Activated naive CD4-positive, alpha-beta T cell treated with anti-CD3 and anti-CD28 coated beads for 36 hours (primary cell): ENCODE measurements at places on chromosomes 1 and 21. TPM values are rescaled to one million over a fixed set of nuclear protein-coding genes. Genes with fewer than 3 reads are reported as not detected.

DNA sequence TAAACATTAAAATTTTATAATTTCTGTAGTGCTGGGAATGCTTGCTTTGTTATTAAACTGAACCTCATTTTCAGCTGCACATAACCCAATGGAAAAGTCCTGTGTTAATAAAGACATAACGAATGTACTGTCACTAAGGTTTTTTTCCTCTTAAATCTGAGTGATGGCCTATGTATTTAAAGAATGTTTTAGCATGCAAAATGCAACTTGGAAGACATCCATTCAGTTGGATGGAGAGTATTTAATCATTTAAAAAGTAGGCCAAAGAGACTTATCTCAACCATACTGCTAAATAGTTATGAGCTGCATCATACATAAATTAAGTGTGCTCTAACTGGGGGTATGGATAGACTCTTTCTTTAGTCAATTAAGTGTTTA lies 48.5 kb downstream of the RWDD3 start:
- no peak for DNase-seq

Gene ARTN
- total RNA-seq, result not detected

DNA sequence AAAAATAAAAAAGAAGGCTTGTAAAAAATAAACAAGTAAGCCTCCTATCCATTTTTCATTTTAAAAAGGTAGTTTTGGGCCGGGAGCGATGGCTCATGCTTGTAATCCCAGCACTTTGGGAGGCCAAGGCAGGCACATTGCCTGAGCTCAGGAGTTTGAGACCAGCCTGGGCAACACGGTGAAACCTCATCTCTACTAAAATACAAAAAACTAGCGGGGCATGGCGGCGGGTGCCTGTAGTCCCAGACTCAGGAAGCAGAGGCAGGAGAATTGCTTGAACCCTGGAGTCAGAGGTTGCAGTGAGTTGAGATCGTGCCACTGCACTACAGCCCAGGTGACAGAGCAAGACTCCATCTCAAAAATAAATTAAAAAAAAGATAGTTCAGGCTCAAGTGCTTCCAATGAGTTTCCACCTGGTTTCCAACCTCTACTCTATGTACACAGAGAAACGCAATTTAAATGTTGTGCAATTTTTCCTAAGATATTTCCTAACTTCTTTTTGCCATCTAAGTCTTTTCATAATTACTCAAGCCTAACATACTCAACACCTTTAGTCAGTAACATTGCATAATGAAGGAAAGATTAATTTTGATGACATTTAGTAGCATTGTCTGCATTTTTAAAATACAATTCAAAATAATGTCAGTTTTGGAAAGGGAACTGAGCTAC lies 106.3 kb downstream of the KCNT2 start:
- no peak for DNase-seq

DNA sequence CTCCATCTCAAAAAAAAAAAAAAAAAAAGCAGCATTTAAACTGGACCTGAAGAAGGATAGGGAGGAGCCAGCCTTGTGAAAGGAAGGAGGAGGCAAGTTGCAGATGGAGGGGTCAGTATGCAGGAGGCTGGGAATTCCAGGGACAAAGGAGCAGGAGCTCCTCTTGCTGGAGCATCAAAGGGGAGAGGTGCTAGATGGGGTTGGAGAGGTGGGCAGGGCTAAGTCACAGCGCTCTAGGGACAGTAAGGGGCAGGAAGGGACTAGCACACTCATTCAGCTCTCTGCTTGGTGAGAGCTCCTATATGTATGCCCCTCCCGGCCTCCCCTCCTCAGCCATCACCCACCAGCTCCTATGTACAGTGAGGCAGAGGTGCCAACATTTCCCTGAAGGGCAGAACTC lies 26.8 kb downstream of the MAP7D1 start:
- no peak for DNase-seq

Gene FMOD
- total RNA-seq, result 5.8 TPM

GRCh38 chr1:218702775-218703174 lies 357.6 kb downstream of the TGFB2 start:
- DNase-seq, result no peak

Gene CFAP141
- total RNA-seq, result not detected

DNA sequence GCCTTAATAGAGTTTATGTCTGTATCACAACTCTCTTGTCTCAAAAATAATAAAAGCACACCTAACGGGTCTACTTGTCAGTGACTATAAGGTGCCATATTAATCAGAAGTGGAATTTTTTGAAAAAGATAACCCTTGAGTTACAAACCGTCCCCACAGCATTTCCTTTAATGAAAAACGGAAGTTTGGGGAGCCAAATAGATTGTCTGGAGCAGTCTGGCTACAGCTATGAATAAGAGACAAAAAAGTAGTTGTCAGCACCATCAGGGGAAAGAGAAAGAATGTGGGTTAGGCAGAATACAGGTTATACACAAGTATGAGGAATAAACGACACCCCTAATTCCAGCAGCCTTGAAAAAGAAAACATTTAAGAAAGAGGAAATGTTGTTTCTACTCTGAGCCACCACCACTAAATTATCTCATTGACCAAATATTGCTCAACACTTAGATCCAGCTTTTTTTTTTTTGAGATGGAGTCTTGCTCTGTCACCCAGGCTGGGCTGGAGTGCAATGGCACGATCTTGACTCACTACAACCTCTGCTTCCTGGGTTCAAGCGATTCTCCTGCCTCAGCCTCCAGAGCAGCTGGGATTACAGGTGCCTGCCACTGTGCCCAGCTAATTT lies 29.4 kb upstream of the USP24 start:
- no peak for DNase-seq

Gene GJA8
- not detected for total RNA-seq

GRCh38 chr1:243496806-243497205 lies 241.0 kb downstream of the SDCCAG8 start:
- DNase-seq, result no peak

GRCh38 chr1:38989979-38990378 lies 1.1 kb upstream of the AKIRIN1 start:
- DNase-seq, result no peak

DNA sequence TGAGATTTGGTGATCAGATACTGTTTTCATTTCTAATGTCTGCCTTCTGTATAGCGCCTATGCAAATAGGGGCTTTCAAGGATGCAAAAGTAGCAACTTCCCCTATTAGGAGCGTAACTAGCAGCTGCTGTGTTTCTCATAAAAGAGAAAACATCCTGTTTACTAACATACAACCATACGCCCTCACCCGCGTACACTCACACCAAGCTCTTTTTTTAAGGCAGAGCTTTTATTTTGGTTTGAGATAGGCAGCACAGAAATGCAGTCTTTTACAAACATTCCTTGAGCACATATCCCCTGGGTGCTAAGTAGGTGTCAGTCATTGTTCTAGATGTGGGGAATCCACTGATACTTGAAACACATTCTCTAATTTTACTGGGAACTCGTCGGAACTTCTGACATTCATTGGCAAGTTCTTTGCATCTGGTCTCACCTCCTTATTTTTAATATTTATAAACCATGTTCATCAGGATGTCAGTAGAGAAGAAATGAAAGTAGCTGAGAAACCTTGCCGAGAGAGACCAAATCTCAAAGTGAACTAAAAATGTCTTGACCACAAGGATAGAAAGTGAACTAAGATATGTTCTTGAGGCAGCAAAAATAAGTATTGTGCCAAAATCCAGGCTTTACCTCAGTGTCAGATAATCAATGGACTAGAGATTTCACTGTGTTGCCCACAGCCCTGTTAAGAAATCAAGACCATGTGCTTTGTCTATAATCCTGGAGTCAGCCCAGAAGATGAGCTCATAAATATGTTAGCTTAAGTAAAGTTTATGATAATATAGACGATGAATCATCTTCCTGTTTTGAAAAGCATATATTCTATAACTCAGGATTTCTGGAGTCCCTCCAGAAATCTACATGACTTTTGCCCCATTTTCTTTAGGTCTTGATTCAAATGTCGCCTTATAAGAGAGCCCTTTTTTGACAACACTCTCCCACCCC lies 350.9 kb downstream of the ST6GALNAC3 start:
- DNase-seq, result no peak

Gene ILDR2
- total RNA-seq, result 9.1 TPM

GRCh38 chr1:224498574-224499170 lies 64.1 kb upstream of the WDR26 start:
- DNase-seq, result no peak

- no peak for DNase-seq
These were observed 173.6 kb downstream of the PTGER3 start for GRCh38 chr1:70874063-70874462.

DNA sequence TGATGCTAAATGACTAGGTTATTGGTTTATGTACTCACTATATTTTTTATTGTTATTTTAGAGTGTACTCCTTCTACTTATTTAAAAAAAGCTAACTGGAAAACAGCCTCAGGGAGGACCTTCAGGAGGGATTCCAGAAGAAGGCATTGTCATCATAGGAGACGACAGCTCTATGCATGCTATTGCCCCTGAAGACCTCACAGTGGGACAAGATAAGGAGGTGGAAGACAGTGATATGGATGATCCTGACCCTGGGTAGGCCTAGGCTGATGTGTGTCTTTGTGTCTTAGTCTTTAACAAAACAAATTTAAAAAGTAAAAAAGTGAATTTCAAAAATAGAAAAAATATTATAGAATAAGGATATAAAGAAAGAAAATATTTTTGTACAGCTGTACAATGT lies 155.7 kb upstream of the CD34 start:
- DNase-seq, result no peak

Gene VAV3
- total RNA-seq, result 1.3 TPM

Gene AUNIP
- total RNA-seq, result 8.4 TPM

DNA sequence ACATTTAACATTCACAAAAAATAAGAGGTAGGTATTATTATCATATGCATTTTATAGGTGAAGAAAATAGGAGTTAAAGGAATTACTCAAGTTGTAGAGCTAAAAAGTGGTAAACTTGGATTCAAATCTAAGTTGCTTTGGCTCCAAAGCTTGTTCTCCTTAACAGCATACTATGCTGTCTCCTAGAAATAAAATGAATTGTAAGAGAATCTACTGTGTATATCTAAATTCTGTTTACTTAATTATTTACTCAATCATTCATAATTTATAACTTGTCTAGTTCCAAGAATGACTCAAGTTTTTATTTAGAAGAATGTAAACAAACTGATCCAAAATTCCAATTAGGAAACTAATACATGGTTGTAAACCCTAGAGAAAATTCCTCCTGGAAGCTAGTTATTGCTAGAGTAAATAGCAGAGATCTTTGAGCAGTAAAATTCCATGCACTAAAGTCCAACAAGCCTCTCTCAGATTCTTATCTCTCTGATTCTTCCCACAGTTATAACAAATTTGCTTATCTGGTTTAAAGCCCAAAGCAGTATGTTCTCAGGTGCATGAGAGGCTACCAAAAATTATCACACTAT lies 132.5 kb upstream of the DPT start:
- DNase-seq, result no peak

DNA sequence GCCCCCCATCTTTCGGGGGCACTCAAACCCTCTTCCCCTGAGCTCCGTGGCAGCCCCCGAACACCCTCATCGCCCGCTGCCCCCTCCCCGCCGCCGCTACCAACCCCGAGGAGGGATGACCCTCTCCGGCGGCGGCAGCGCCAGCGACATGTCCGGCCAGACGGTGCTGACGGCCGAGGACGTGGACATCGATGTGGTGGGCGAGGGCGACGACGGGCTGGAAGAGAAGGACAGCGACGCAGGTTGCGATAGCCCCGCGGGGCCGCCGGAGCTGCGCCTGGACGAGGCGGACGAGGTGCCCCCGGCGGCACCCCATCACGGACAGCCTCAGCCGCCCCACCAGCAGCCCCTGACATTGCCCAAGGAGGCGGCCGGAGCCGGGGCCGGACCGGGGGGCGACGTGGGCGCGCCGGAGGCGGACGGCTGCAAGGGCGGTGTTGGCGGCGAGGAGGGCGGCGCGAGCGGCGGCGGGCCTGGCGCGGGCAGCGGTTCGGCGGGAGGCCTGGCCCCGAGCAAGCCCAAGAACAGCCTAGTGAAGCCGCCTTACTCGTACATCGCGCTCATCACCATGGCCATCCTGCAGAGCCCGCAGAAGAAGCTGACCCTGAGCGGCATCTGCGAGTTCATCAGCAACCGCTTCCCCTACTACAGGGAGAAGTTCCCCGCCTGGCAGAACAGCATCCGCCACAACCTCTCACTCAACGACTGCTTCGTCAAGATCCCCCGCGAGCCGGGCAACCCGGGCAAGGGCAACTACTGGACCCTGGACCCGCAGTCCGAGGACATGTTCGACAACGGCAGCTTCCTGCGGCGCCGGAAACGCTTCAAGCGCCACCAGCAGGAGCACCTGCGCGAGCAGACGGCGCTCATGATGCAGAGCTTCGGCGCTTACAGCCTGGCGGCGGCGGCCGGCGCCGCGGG lies 837 bp downstream of the FOXD3 start:
- peak; percentile 51 for DNase-seq

Gene OR2T3
- not detected for total RNA-seq
